NCI-H1417 treated with DMSO at 0.1 percent for 48 hours (cell line): ENCODE measurements at places on chromosomes 2 and 18.

GRCh38 chr2:222108957-222109585 lies 189.7 kb downstream of the PAX3 start:
- DNase-seq: no peak

GRCh38 chr2:168541858-168542257 lies 85.8 kb downstream of the CERS6 start:
- DNase-seq: no peak

- no peak for DNase-seq
These were observed 25.9 kb upstream of the ALLC start for GRCh38 chr2:3631851-3632659.

DNA sequence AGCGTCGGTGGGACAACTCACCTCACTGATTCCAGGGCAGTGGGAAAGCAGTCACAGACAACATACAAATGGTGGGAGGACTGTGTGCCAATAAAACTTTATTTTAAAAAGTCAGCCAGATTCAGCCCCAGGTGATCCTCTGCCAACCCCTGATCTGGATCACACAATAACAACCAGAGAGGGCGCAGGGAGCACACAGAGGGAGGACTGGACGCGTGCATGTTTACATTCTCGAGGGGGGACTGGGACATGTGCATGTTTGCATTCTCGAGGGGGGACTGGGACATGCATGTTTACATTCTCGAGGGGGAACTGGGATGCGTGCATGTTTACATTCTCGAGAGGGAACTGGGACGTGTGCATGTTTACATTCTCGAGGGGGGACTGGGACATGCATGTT lies 209.5 kb downstream of the NDUFA10 start:
- no peak for DNase-seq

DNA sequence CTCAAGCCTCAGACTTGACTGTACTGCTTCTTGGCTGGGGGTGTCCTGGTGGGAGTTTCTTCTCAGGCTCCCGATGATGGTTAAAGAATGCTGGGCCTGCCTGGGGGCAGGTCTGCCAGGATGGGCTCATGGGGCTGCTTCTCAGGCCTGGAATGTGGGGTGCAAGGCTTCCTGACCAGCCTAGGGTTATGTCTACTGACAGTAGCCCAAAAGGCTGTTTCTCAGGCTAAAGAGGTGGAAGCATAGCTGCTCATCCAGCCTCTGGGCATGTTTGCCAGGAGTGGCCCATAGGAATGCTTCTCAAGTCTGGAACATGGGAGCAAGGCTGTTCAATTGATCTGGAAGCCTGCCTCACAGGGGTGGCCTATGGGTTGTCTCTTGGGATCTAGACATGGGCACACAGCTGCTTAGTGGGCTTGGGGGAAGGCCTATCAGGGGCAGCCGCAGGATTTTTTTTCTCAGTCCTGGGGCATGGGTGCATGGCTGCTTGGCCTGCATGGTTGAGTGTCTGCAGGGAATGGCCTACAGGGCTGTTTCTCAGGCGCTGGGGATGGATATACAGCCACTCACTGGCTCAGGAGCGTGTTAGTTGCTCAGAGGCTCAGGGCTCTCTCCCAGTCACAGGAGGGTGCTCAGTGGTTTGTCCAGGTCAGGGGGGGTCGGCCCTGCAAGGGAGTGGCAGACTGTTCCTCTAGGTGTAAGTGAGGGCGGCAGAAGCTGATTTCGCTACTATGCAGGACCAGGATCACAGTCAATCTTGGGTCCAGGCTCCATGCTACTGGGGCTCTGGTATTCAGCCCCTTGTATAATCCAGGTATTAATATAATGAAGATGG lies 617.3 kb upstream of the REG3G start:
- DNase-seq: no peak

DNA sequence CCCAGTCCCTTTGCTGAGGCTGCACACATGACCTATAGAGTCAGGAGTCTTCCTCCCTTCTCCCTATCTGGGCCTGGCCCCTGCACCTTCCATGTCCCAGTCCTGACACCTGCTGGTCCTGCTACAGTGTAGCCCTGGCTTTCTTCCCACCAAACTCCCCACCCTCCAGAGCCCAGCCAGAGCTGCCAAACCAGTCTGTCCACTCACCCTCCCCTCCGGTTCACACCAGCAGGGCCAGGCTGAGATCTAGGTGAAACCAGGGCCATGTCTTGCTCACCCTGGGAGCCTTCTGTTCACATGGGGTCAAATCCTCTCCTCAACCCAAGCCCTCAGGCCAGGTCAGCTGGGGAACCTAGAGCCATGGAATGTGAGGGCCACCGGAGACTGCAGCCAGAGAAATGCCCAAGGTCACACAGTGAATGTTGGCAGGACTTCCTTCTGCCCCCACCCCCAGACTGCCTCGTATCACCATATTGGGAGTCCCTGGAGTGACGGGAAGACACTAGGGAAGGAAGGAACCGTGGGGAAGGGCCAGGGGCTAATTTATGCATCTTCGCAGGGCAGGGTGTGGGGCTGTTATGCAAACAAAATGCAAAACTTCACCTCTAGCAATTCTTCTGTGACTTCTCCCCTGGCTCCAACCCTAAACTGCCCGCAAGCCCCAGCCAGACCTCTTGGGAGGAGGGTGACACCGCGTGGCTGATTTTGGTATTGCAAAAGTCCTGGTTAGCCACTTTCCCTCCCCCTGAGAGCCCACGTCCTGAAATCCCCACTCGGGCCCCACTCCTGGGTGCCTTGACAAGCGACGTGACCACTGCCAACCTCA lies 14.6 kb downstream of the TNS1 start:
- no peak for DNase-seq

GRCh38 chr2:29942711-29943110 lies 21.3 kb upstream of the ALK start:
- no peak for DNase-seq

DNA sequence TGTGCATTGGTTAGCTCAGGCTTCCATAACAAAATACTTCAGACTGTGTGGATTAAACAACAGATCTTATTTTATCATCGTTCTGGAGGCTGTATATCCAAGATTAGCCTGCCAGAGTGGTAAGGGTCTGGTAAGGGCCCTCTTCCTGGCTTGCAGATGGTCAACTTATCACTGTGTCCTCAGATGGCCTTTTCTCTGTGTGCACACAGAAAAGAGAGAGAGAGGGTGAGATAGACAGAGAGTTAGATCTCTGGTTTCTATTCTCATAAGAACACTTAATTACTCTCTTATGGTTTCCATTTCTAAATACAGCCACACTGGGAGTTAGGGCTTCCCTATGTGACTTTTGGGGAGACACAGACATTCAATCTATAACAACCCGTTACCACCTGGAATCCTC lies 1003.5 kb downstream of the TSN start:
- no peak for DNase-seq
